PC-9 (cell line): ENCODE measurements at places on chromosomes 3 and 15. TPM values are rescaled to one million over a fixed set of nuclear protein-coding genes. Genes with fewer than 3 reads are reported as not detected.

- peaks cover 8% of the 10 kb centered on the region; the same call in 1 of the 2 replicates for H3K27me3 ChIP-seq
- H3K4me1 ChIP-seq, result no peaks in the 10 kb centered on the region
- DNase-seq, result no peak
Observed at GRCh38 chr15:48177383-48177765, 721 bp downstream of the MYEF2 start.

Gene HRG
- total RNA-seq, result 0.58 and 1.3 TPM in 2 replicates

Gene ZIC1
- not detected in 2 replicates for total RNA-seq

GRCh38 chr15:38217191-38217595, 35.4 kb upstream of the SPRED1 start:
- peaks cover 33% of the 10 kb centered on the region for H3K4me1 ChIP-seq
- peak; percentile 50 for DNase-seq
- H3K36me3 ChIP-seq, result no peaks in the 10 kb centered on the region

GRCh38 chr3:14415501-14415900, 13.1 kb downstream of the SLC6A6 start:
- H3K4me3 ChIP-seq, result no peak overlapping the region
- H3K36me3 ChIP-seq, result peaks cover 43% of the 10 kb centered on the region
- peak overlapping the region; percentile 99 for H3K27ac ChIP-seq
- H3K4me1 ChIP-seq, result peaks cover 80% of the 10 kb centered on the region
- no peak for DNase-seq

DNA sequence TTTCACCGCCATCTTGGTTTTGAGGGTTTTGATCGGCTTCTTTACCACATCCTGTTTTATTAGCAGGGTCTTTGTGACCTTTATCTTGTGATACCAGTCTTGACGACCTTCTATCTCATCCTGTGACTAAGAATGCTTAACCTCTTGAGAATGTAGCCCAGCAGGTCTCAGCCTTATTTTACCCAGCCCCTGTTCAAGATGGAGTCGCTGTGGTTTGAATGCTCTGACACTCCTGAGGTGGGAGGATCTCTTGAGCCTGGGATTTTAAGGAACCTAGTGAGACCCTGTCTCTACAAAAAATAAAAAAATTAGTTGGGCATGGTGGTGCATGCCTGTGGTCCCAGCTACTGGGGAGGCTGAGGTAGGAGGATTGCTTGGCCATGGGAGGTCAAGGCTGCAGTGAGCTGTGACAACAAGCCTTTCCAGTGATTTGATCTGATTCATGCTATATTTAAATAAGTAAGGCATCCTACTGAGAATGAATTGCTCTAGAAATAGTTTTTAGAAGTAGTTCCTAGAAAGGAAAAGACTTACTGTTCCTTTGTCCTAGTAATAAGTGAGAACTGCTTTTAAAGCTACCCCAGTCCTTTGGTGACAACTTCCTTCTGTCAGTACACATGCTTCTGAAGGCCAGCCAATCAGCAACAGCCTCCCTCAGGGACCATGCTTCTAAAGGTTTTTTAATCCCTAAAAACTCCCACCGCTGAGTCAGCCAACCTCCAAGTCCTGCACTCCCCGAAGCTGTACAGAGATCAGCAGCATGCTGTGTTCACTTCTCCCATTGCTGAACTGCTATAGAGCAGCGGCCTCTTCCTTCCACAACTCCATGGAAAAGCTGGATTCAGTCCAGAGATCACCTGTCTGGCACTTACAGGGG, 9.1 kb upstream of the CEMIP start:
- no peaks in the 10 kb centered on the region for H3K27me3 ChIP-seq
- H3K36me3 ChIP-seq, result no peaks in the 10 kb centered on the region
- no peak overlapping the region for H3K4me3 ChIP-seq
- H3K4me1 ChIP-seq, result no peaks in the 10 kb centered on the region
- no peak overlapping the region for H3K27ac ChIP-seq
